Posterior cingulate gyrus (tissue), 11 donors: ENCODE measurements at places on chromosomes 6 and 20.

GRCh38 chr20:48846516-48847492, 19.0 kb upstream of the PREX1 start:
- no peak for DNase-seq

DNA sequence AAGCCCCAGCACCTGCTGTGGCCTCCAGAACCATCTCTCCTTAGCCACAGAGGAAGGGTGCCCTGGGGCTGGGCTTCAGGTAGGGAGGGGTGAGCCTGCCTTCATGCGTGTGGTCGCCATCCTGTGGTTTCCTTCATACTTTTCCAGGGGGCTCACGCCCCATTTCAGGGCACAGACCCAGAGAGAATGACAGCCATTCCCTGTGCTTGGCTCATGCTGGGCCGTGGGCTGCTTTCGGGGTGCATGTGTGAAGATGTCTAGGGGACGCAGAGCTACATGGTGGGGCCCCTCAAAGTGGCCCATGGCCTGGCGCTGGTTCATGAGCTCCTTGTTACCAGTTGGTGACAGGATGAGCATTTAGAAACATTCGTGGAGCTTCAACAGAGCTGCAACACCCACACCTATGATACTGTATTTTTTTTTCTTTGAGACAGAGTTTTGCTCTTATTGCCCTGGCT, 190.3 kb upstream of the SLC24A3 start:
- DNase-seq: no peak

DNA sequence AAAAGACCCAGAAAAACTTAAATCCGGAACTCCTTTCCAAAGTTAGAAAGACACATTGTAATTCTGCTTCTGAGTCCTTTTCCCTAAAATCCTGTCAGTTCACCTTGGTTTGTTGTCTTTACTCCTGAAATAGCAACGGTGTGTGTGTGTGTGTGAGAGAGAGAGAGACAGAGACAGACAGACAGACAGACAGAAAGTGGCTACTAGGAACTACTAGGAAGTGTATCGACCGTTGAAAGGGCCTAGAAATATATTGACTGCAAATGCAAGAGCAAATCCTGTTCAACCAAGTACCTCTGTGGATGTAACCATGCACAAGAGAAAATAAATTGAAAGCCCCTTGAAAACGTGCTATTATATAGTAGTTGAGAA, 100.0 kb upstream of the MLIP start:
- no peak for DNase-seq

- no peak for DNase-seq
Measured at GRCh38 chr6:120157873-120158272, 808.3 kb upstream of the MAN1A1 start.

DNA sequence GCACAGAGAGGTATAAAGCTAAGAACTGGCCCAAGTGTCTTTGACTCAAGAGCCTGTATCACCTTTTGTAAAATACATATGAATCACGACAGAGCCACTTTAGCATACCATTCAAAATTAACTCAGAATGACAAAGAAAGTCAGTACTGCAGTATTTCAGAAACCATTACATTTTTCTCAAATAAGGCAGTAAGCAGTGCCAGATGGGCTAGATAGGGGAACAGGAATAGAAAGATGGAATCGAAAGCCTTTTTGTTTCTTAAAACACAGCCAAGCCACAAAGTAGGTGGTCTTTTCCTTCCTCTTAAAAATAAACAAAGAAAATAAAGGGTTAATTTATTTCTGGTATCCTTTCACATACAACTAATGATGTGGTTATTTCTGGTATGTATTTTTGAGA, 10.3 kb downstream of the CLDN20 start:
- DNase-seq: no peak

GRCh38 chr20:60097285-60097684, 139.1 kb downstream of the CDH26 start:
- DNase-seq: no peak

DNA sequence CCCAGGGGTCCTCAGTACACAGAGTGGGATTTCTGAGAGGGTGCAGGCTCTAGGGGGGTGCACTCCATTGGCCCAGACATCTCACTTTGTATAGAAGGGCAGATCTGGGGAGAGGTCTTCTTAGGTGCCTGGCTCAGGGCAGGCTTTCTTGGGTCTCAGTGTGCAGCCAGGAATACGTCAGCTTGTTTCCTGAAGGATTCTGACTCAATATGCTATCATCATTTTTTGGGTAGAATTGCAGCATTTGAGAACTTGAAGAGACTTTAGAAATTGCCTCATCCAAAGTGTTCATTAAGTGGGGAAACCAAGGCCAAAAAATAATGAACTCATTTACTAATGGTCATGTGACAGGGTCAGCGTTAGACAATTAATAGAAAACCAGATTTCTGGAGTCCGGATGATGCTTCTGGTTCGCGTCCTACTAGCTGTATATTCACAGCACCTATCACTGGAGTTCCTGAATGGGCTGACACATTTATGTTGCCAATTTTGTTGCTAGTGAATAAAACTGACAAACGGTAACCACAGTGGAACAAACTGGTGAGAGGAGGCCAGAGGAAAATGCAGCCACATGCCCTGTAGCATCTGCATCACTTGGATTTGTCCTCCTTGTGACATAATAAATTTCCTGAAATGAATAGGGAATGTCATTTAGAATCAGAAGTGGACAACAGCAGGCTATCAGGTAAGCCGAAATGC, 238.9 kb downstream of the TBC1D7 start:
- no peak for DNase-seq

DNA sequence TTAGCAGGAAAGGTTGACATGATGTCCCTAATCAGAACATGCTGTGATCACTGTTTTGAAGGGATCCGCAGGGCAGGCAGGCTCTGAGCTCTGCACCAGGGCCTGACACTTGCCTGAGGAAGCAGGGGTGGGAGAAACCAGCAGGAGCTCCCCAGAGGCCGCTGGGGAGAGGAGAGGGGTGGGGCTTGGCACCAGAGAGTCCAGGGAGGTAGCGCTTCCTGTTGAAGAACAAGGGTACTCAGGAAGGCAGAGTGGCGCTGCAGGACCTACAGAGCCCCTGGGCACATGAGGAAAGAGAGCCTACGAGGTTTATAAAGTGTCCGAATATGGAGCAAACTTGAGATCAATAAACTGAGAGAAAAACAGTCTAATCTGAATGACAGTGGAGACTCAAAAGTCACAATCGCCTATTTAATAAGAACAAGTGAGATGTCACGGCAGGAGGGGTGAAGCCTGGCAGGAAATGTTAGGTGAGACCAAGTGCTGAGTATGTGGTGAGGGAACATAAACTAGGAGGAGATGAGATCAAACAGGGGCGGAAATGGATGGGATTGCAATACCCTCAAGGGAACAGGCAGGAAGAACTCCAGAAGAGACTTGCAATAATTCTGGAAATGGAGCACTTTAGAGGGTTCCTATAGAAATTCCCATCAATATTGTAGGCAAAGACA, 5.8 kb upstream of the TBXT start:
- DNase-seq: no peak

GRCh38 chr6:119347466-119348095, 2.0 kb downstream of the MAN1A1 start:
- no peak for DNase-seq

- DNase-seq: no peak
Measured at GRCh38 chr20:11111191-11111590, 437.4 kb upstream of the JAG1 start.

- no peak for DNase-seq
Measured at GRCh38 chr6:167993169-167993568, 4.3 kb upstream of the KIF25 start.

DNA sequence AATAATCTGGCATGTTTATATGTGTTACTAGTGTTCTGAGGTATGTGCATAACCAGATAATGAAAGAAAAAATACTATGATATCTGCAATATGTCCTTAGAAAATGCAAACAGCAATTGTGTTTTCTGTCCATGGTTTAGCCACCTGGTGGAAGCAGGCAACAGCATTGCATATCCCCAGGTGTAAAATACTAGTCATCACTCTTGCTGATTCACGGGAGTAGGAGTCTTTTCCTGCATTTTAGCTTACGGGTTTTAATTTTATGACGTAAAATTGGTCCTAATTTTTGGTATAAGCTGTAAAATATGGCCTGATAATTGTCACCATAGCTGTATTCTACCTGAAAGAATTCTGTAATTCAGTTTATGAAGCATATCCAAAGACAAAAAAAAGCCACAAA, 2.5 kb downstream of the RNF182 start:
- no peak for DNase-seq

GRCh38 chr20:48189181-48189580, 403.9 kb upstream of the SULF2 start:
- DNase-seq: no peak

DNA sequence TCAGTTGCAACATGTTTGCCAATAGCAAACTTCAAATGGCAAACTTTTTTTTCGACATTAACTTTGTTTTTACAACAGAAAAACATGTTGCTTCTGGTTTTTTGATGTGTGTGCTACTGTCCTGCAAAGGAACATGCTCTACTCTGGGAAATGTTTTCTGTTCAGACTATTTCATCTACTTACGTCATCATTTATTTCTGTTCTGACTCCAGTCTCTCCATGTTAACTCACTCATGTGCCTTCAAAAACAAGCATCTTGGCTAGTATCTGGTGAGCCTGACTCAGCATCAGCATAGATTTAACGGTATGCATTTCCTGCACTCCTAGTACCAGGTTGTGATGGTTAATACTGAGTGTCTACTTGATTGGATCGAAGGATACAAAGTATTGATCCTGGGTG, 36.1 kb upstream of the MAP7 start:
- DNase-seq: no peak

DNA sequence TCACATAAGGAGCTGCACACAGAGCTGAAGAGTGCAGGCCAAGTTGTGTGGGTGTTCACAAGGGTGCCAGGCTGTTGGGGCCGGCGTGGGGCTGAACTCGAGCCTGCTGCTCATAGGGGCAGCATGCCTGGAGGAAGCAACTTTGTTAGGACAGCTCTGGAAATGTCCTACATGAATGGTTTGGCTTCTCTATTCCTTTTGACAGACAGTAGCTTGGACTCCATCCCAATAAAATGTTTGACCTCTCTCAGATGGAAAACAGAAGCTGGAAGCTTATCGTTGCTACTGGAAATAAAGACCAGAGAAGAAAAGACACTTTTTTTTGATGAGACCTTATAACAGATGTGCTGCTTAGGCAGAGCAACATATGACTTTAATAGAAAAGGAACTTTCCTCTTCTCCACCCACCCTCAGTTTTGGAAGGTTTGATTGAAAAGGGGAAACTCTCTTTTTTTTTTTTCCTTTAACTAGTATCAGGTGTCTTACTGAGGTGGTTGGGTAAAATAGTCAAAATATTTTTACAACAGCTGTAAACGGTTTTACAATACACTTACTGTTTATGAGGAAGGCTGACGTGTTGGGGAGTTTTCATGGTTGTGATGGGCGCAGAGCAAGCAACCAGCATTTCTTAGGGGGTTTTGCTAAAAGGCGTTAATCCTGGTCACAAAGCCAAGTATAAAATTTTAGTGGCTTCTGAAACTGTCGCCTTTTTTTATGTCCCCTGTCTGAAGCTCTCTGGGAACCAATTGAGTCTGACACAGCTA, 80.7 kb upstream of the EEF1E1 start:
- no peak for DNase-seq

GRCh38 chr6:106490030-106490429, 129.5 kb downstream of the CRYBG1 start:
- no peak for DNase-seq

GRCh38 chr20:40233406-40233805, 455.6 kb downstream of the MAFB start:
- DNase-seq: no peak

DNA sequence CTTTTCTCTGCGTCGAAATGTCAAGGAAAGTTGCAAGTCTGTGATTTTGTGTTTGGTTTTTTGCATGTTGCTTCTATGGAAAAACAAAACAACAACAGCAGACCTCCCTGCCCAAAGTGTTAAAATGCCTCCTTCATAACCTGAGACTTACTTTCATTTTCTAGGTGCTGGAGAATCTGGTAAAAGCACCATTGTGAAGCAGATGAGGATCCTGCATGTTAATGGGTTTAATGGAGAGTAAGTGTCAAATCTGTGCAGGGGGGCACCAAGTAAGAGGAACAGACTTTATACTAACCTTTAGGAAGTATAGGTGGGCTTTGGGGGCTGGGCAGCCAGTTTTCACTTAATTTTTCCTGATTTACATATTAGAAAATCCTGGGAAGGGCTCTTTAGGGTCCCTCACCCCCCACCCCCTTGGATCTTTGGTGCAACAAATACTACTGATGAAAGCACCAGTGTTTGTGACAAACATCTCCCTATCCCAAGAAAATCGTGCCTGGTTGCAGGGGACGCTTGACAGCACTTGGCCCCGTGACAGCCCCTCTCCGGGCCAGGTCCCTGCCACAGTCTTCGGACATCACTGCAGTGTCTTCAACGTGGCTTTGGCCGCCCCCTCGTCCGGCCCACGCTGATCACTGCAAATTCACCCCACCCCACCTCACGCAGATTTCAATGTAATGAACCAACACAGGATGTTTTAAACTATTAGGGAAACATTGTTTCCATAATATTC, 43.1 kb downstream of the GNAS start:
- no peak for DNase-seq

DNA sequence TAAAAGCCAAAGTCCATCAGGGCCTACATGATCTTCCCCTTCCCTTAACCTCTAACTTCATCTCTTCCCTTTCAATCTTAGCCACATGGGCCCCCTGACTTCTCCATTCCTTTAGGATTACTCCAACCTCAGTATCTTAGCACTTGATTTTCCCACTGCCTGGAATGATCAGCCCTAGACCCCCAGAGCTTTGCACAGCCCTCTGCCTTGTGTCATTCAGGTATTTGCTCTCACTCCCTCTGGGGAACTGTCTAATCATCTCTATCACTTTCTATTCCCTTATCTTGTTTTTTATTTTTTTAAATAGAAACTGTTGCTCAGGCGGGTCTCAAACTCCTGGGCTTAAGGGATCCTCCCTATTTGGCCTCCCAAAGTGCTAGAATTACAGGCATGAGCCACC, 13.3 kb upstream of the ZNFX1 start:
- no peak for DNase-seq

DNA sequence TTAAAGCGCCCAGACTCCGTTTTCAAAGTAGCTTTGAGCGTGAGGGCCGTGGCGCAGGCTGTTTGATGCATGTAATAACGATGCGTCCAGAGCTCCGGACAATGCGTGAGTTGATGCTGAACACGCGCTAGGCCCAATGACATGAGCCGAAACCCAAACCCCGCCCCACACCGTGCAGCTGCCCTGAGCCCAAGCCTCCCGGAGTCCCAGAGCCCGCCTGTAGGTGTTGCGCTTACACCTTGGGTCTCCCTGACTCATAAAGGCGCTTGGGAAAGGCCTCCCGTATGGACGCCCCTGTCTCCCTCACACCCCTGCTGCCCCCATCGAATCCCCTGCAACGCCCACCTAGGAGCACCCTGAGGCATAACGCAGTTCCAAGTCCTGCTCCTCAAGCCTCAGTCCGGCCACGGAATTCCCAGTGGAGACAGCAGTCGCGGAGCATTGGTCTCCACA, 87.6 kb downstream of the ERMARD start:
- no peak for DNase-seq

DNA sequence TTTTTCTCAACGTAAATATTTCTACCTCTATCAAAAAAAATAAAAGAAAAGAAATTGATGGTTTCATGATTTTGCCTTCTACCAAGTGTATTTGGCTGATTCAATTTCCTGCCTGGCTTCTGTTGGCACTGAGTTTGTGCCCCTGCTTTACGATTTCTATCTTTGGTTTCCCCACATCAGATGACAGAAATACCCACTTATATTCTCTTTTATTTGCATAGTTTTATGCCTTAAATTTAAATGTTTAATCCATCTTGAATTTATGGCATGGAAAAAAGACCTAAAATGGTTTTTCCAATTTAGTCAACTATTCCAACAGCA, 34.3 kb downstream of the RNF24 start:
- no peak for DNase-seq
